Activated T-helper 9 cell treated with anti-CD3 and anti-CD28 coated beads, Interleukin-2, amount 50 U/mL, for 16 hours (primary cell): ENCODE measurements at places on chromosomes 4 and X.

DNA sequence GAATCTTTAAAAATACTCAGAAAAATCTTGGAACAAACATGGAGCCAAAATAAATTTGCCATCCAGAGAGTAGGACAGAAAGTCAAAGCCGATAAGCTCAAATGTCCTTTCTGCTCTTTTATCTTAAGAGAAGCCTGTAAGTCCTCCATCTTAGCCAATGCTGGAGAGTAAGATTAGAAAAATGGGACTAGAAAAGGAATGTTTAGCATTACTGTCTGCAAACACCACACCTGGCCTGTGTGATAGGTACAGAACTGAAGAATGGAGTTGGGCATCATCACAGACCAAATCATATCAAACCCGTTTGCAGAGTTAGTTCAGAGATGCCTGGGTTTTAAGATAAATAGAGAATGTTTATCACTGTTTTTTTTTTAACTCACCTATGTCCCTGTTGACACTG, 10.5 kb upstream of the SLC39A8 start:
- no peak for DNase-seq

GRCh38 chr4:184536881-184537248, 62.5 kb upstream of the IRF2 start:
- DNase-seq, result no peak

GRCh38 chr4:174314770-174315169, 31.1 kb downstream of the CEP44 start:
- DNase-seq, result no peak

GRCh38 chr4:41331224-41331623, 74.5 kb downstream of the UCHL1 start:
- no peak for DNase-seq

DNA sequence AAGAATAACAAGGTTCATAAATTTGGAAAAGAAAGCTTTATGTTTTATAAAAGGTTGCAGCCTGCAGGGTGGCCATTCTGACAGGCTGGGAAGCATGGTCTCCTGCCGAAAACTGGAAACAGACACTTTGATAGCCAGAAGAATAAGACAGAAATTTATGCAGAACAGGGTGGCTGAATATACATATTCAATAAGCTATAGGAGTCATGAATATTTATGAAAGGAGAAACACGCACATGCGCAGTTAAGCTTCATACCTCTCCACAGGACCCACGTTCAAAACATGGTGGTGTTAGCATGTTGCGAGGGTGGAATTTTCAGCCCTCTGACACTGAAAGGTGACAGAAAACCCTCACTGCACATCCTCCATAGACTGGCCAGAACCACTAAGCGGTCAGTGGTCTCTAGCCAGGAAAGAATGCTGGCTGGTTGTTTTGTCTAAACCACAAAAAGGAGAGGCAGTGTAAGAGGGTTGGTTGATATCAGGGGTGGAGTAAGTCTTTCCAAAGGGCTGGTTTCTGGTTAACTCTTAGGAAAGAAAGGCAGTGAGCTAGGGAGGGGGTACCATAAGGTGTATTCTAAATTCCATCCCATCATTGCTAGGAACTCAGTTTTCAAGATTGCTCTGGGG, 58.2 kb downstream of the ANXA10 start:
- DNase-seq, result no peak
